Endothelial cell (in vitro differentiated cells): ENCODE measurements at places on chromosomes 3 and 15.

DNA sequence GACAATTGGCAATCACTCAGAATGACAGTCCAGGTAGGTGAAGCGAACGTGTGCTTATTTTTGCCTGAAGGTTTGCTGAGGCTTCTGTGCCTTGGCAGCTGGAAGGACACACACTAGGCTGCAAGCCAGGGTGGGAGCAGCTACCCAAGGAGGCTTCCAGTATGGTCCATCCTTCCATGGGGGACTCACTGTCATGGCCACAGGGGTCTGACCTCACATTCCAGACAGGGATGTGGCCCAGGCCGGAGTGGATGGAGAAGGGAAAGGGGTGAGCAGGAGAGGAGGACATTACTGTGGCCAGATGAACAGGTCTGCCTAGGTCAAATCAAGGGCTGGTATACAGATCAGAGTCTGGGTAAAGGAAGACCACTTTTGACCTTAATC, 247.7 kb downstream of the ADAMTS17 start:
- DNase-seq: no peak

DNA sequence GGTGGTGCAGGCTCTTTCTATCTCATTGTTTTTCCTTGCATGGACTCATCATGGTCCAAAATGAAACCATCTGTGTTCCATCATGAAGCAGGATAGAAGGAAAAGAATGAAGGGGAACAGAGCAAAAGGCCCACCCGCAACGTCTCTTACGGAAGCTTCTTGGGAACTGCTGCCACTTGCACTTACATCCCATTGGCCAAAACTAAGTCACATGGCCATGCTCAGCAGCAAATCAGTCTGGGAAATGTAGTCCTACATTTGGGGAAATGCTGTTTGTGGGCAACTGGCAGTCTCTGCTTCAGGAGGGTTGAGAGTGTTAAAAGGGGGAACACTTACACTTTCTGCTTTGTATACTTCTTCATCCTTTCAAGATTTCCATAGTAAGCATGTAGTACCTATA, 191.6 kb downstream of the SV2B start:
- no peak for DNase-seq

DNA sequence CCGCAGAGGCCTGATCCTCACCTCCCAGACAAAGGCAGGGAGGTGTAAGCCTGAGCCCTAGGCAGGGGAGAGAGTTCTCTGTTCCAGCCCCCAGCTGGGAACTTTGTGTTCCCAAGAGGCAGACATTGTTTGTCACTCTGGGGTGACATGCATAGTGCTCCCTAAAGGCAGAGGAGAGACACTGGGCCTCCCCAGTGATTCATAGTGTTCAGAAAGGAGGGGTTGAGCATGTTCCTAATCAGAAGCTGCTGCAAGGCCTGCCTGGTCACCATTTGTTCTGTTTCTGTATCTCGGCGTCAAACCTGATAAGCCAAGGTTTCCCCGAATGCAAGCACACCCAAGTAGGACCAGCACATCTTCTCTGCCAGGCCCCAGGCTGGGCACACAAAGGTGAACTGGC, 24.0 kb upstream of the SLC6A6 start:
- DNase-seq: no peak

DNA sequence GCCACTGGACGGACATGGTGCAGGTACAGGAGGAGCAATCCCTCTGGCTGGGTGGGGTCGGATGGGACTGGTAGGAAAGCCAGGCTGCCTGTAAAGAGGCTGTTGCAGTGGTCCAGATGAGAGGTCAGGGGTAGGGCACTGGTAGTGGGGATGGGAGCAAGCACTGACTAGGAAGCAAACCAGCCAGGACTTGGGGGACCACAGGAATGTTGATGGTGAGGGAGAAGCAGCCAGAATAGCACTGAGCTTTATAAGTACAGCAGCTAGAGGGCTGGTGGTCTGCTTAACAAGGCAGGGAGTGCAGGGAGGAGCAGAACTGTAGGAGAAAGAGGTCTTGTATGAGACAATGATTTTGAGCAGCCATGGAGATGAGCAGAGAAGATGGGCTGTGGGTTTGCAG, 38.7 kb upstream of the PTPN23 start:
- no peak for DNase-seq

DNA sequence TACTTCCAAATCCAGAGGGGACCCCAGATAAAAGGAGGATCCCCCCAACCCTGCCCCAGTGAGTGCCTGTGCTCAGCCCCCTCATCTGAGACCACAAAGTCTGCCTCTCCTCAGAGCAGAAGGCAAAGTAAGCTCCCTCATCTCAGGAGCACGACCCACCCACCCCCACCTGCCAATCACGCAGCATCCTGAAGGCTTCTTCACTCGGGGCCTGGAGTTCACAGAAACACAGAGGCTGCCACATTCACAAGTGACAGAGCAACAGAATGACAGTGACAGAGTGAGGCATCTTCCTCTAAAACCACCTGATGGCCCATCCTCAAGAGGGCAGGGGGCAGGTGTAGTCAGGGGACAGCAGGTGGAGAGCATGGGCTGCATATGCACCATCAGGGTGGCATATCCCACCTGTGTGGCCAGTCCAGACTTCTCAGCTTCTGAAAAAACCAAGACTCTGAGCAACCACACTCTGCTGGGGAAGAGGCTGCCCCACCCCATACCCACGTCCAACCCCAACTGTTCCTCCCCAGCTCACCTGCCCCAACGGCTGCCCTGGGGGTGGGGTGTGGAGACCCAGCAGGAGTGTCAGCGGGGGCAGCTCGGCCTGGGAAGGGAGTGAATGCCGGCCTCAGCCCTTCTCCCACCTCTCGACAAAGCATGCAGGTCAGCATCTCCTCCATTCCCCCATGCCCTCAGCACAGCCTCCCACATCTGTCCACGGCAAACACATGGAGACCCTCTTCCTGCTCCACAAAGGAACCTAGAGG, 19.3 kb downstream of the ADCY5 start:
- DNase-seq: no peak

- DNase-seq: peak; percentile 1
Measured at GRCh38 chr3:42723219-42723618, 20.6 kb upstream of the HHATL start.

GRCh38 chr15:60534546-60534945, 55.6 kb upstream of the ICE2 start:
- no peak for DNase-seq

- peak; percentile 74 for DNase-seq
Measured at GRCh38 chr3:50365080-50365841, 5.9 kb upstream of the TMEM115 start.

DNA sequence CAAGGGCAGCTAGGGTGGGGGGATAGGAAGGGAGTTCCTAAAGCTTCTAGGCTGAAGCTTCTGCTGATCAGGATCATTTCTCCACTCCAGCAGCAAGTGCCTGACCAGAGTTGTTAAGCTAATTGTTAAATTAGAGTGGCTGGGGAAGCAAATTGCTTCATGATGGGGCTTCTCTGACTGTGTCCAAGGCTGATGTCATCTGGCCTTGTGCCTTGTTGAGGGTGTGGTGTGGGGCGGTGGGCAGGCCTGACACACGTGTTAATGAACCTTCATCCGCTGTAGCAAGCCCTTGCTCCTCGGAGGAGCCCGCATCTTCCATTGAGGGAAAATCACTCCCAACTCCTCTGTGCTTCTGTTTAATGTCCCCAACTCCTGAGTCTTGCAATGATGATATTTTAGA, 84.3 kb upstream of the ROPN1 start:
- DNase-seq: no peak

- DNase-seq: no peak
Measured at GRCh38 chr3:120622457-120622856, 26.3 kb downstream of the NDUFB4 start.

DNA sequence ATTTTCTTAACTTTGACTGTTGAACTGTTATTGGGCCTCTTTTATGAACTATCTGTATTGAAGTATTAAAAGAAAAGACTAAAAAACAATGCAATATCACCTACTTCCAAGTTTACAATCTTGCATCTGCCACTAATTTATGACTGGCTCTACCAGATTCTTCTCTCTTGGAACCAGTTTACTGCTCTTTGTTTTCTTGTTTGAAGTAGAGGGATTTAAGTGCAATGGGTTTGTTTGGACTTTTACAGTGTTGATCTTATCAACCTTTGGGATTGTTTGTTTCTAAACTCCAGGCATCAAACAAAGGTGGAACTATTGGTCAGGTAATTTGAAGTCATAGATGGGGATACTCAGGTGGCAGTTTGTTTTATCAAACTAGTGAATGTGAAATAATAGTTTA, 43.0 kb upstream of the MEIS2 start:
- DNase-seq: no peak

GRCh38 chr3:148582126-148582525, 115.6 kb upstream of the AGTR1 start:
- DNase-seq: no peak

- DNase-seq: no peak
Measured at GRCh38 chr15:80578871-80579270, 116.2 kb upstream of the ABHD17C start.
